ENCODE measurements at places on chromosomes 2 and 18.

- DNase-seq, result no peak
These were observed 37.0 kb downstream of the CD8B2 start for GRCh38 chr2:106523976-106524665.

DNA sequence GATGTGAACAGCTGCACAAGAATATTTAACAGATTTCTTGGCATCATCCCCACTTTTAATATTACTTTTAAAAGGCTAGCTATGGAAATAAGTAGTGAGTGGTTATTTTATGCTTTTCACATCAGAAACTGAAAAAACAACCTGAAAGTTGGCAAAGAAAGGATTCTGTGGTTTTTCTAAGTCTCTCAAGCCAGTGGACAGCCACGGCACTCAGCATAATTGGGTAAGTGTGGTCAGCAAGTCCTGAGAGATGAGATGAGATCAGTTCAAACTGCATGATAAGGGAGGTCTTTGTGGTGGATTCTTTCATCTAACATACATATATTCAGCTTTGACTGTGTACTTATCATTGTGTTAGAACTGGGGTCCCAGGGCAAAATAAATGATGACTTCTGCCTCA, 105.2 kb downstream of the LYPD6B start:
- no peak for DNase-seq

DNA sequence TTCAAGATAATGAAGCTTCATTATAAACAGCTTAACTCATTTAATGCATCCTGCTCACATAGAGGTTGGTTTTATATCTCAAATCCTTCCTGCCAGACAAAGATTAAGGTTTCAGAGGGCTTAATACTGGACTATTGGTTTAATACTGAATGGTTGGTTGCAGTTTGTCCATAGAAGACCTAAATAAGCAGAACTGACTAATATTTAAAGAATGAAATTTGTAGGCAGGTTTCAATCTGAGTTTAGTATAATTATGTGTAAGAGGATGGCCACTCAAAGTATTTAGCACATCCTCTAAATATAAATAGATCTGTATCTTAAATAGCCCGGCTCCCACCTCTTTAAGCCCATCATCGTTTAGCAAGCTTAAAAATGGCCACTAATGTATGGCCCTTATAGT, 92.5 kb downstream of the EPB41L5 start:
- peak; percentile 11 for DNase-seq

DNA sequence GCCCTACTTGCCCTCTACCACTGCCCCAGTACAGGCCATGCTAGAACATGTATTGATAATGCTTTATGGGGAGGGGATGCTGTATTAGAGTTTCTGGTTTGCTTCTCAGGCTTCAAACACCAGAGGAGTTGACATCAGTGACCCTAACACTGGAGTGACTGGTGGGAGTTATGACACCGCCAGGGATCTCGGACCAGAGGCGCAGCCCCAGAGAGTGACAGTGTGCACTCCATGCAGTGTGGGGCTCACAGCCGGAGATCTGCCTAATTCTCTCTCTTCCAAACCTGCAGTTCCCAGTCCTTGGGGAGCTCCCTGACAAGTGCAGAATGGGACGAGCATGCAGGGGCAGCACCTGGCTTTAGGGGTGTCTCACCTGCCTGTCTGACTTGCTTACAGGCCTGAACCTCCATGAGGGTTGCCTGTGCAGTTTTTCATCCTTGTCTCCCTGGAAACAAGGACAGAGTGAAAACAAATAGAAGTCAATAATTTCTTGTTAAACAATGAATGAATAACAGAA, 244.9 kb upstream of the MYT1L start:
- no peak for DNase-seq

- no peak for DNase-seq
These were observed 39.2 kb downstream of the IL1R2 start for GRCh38 chr2:102030855-102031527.

- DNase-seq, result no peak
These were observed 909.4 kb upstream of the GYPC start for GRCh38 chr2:125746321-125747164.
